NCI-H2107 (cell line): ENCODE measurements at places on chromosomes 16 and 17.

DNA sequence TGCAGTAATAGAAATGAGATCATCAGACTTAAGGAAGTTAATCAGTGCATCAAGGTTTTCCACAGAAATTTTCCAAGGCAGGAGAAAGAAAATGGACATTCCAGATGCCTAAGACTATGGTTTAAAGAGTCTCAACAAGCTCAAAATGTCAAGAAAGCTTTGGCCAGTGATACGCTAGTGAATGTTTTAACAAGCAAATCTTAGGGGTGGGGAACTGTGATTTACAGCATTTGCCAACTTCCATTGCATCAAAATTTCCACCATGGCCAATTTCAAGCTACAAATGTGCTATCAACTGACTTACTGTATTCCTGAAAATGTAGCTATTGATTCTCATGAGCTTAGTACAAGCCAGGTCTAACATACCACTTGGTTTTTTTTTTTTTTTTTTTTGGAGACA is 82.4 kb upstream of the CLEC3A start:
- DNase-seq, result no peak

DNA sequence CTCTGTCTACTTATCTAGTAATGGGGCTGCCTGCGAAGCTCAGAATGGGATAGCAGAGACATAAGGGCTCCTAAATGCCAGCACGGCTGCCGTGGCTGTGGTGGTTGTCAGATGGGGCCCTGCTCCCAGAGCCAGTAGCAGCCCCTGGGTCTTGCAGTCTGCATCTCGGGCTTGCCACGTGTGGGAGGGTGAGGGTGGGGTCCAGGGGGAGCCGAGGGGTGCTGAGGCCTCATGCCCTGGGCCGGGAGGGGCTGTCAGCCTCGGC is 88.8 kb upstream of the GSE1 start:
- no peak for DNase-seq

DNA sequence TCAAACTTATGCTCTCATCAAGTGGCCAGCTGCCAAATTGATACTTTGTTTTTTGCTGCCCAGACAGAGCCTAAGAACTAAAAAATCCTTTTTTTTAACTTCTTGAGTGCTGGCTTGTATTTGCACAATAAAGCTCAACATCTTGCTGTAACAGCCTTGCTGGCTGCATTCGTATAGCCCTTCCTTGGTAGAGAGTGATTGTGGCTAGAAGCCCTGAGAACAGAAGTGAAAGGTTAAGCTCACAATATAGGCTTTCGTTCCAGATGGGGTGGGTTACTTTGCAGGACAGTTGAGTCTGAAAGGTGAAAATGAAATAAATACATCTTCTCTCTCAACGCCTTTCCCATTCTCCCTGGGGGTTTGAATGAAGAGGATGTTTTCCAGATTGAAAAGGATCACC is 278.8 kb downstream of the HS3ST3B1 start:
- DNase-seq, result no peak

GRCh38 chr16:64470916-64471315 is 650.9 kb downstream of the CDH11 start:
- no peak for DNase-seq

DNA sequence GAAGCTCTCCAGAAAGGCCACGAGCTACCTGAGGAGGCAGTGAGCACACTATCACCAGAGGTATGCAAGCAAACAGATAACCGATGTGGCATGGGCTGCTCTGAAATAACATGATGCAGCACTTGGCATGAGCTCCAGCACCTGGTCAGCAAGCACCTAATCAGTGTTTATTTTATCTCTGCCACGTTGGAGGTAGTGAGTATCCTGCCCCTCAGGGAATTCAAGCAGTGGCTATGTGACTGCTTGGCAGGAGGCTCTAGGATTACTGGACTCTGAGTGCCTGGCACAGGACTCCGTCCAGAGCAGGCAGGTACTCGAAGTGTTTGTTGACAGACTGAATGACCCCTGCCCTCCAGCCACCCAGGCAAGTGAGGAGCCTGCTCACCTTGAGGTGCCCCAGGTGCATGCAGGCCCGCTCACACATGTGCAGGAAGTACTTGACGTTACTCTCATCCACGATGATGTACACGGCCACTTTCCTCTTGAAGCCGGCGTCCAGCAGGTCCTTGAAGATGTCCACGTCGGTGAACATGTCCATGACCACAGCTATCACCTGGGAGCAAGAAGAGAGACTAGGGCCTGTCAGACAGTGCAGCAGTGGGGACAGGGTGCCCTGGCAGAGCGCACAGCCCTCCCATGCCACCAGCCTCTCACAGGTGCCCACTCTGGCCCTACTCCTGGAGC is 16.6 kb downstream of the FAM83G start:
- DNase-seq, result no peak

DNA sequence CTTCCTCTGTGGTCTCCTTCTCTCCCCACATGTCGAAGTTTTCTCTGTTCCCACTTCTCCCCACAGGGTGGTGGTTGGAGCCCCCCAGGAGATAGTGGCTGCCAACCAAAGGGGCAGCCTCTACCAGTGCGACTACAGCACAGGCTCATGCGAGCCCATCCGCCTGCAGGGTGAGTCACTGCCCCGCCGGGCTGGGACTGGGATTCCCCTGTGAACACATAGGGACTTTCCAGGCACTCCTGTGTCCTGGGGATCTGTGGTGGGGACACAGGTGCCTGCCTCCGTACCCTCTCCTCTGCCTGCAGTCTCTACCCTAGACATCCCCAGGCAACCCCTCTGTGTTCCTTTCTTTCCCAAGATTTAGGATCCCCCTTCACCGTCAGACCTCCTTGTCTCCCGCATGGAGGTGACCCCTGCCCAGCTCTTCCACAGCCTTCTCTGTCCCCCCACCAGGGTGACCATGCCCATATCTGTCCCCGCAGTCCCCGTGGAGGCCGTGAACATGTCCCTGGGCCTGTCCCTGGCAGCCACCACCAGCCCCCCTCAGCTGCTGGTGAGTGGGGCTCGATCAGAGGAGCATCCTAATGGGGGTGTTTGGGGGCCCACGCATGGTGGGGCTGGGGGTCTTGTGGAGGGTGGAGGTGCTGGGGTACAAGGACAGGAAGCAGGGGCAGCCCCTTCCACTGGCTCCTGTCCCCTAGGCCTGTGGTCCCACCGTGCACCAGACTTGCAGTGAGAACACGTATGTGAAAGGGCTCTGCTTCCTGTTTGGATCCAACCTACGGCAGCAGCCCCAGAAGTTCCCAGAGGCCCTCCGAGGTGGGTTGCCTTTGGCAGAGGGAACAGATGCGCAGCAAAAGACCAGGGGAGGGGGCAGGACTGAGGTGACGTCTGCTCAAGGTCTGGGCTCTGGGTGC is 5.8 kb downstream of the ITGAM start:
- no peak for DNase-seq
